Activated CD4-positive, alpha-beta T cell treated with anti-CD3 and anti-CD28 coated beads, Interleukin-2, amount 50 U/mL, for 24 hours (primary cell): ENCODE measurements at places on chromosomes 12 and 14.

GRCh38 chr12:7907009-7907408, 29.0 kb downstream of the SLC2A3 start:
- DNase-seq, result no peak

DNA sequence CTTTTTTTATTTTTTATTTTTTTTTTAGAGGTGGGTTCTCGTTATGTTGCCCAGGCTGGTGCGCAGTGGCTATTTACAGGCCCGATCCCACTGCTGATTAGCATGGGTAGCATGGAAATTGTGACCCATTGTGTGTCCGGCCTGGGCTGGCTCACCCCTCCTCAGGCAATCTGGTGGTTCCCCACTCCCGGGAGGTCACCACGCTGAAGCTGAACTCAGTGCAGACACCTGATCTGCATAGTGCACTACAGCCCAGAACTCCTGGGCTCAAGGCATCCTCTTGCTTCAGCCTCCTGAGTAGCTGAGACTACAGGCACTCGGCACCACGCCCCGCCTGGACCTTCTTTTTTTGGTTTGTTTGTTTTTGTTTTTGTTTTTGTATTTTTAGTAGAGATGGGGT, 5.5 kb upstream of the CD4 start:
- no peak for DNase-seq

GRCh38 chr14:72553656-72554055, 340.2 kb downstream of the DPF3 start:
- no peak for DNase-seq

GRCh38 chr12:57242329-57242690, 8.7 kb downstream of the STAC3 start:
- no peak for DNase-seq

GRCh38 chr12:3034067-3034750, 43.0 kb upstream of the TSPAN9 start:
- peak; percentile 14 for DNase-seq

GRCh38 chr14:43765474-43765873, 741.6 kb downstream of the FSCB start:
- no peak for DNase-seq

GRCh38 chr14:90674043-90674670, 142.1 kb downstream of the TTC7B start:
- DNase-seq, result no peak

- DNase-seq, result no peak
Observed at GRCh38 chr14:38121320-38122020, 86.2 kb upstream of the SSTR1 start.

- no peak for DNase-seq
Observed at GRCh38 chr12:63869656-63870055, 25.2 kb downstream of the SRGAP1 start.

DNA sequence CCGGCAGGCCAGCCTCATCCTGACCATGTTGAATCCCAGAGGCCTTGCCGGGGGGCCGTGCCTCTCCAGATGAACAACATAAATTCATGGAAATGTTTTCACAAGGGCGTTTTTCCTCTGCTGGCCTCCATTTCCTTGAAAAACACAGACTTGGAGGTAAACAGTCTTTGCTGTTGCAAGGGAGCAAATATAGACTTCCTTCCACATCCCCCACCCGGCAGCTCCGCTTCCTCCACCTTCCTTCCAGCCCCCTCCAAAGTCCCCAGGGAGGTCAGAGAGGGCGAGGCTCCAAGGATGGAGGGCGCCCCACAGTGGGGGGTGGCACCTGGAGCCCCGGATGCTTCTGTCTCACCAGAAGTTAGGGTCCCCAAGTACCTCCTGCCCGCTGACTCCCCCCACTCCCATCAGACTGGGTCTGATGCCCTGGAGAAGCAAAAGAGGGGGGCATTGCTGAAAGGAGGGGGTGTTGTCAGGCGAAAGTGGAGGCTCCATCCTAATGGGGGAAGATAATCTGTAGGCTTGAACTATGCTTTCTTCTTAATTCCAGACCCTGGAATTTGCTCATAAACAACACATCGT, 31.1 kb downstream of the CALM1 start:
- no peak for DNase-seq
